ENCODE measurements at places on chromosomes 2 and 18.
A peak's percentile ranks its signal among the peaks of the same experiment; 100 is the strongest.

DNA sequence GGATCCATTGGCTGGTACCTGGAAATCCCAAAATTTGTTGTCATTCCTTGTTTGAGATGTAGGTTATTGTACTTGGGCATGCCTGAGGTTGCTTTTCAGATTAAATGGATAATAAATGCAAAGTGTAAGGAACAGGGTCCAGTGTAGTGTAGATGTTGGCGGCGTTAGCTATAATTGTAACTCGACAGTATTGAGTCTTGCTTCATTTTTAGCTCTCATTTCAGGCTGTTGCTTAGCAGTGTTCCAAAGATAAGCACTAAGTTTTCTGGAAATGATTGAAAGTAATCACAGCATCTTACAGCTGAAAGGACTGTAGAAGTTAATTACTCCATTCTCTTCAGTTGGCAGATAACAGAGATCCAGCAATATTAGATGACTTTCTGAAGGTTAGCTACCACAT is 47.8 kb upstream of the SPTBN1 start:
- no peak for DNase-seq

- DNase-seq = no peak
These were observed 32.9 kb downstream of the UBR3 start for GRCh38 chr2:169860149-169860548.

- no peak for DNase-seq
These were observed 235.6 kb downstream of the NUP35 start for GRCh38 chr2:183359867-183360266.

DNA sequence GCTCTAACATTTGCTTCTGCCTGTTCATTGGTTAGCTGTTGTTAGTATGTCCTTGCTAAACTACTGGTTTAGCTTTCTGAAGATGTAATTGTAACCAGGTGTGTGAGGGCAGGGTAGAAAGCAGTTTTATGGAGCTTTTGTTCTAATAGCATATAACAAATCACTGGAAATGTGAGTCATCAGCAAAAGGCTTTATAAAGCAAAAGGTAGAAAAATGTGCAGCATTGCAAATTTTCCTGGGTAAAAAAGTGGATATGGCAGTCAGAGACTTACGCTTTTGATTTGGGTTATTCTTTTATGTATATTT is 85.3 kb downstream of the ZNF407 start:
- no peak for DNase-seq

GRCh38 chr18:3066341-3067110 is 53.6 kb upstream of the LPIN2 start:
- no peak for DNase-seq

GRCh38 chr2:98727369-98728087 is 3.4 kb downstream of the MGAT4A start:
- no peak for DNase-seq

GRCh38 chr18:35705988-35706387 is 124.4 kb downstream of the GALNT1 start:
- DNase-seq = no peak

DNA sequence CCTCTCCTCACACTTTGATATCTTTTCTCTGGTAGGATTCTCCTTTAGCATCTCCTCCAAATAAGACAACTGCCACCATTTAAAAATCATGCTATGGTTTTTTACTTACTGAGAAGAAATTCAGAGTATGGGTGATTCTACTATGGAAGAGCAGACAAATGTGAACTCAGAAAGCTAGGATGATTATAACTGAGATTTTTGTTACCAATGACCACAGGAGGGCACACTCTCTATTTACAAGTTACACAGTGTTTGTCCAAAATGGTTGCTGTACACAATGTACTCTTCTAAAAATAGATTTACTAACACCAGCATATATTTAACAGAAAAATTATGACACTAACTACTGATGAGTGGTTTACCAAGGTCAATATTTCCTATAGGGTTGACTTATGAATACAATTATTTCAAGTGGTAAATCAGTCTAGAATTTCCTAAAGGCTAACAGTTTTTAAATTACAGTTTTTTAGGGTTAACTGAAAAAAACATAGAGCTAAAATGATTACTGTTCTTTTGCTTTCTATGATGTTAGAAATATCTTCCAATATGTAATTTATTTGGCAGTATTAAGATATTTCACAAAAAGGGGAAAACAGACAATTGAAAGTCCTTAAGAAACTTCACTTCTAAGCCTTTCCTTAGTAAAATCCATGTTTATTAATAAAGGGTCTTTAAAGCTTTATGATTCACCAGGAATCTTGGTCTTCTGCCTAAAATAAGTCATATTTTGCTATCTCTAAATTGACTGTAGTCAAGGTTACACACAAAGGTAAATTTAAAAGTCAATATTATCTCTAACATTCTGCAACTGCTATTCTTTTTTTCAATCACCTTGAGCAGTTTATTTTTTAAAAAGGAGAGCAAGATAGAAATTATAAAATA is 57.2 kb downstream of the MAP4K3 start:
- peak; percentile 11 for DNase-seq

- DNase-seq = no peak
These were observed 316.2 kb downstream of the CDH2 start for GRCh38 chr18:27860701-27861107.

- DNase-seq = no peak
These were observed 12.8 kb upstream of the TMEM18 start for GRCh38 chr2:689877-690510.

GRCh38 chr18:59323931-59324622 is 5.6 kb upstream of the CPLX4 start:
- no peak for DNase-seq

GRCh38 chr2:96669539-96670215 is 27.1 kb downstream of the FER1L5 start:
- no peak for DNase-seq

DNA sequence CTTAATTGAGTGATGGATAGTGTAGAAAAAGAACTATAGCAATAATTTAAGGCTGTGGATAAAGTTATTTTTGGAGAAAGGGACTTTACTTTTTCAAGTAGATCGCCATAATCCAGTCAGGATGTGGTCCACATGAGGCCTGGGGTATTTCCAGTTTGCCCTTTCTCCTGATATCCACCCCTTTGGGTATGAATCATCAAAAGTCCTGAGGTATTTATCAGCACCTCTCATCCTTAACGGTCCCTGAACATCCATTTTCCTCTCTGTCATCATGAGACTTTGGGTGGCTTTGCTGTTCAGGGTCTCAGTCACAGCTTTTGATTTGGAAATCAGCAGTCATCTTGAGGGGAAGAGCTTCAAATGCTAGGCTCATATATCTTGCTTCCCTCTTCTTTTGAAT is 39.3 kb upstream of the ELAC1 start:
- no peak for DNase-seq

GRCh38 chr2:24828238-24828996 is 35.2 kb downstream of the CENPO start:
- DNase-seq = no peak

DNA sequence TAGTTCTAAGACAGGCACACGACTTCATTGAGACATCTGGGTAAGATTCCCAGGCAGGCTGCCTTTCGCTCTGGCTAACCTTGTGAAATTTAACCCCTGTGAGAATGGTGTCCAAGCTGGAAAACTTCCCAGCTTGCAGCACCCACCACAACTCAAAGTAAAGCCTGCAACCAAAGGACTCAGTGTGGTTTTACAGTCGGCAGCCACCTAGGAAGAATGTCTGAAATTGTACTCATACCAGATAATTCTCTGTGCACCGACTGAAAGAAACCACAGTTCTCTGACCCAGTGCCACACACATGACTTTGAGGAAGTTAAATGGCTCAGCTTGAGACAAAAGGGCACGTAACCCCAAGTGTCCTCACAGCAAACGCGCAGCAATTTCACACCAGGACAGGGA is 125.7 kb downstream of the RBMS1 start:
- peak; percentile 17 for DNase-seq

- no peak for DNase-seq
These were observed 38.8 kb downstream of the CABYR start for GRCh38 chr18:24177499-24178133.

GRCh38 chr2:98013407-98014042 is 17.8 kb upstream of the TMEM131 start:
- DNase-seq = no peak

GRCh38 chr18:10660179-10660884 is 134.5 kb downstream of the NAPG start:
- no peak for DNase-seq

All from Jurkat, Clone E6-1 (cell line).